ELR (cell line): ENCODE measurements at places on chromosomes 4 and X.
A peak's percentile ranks its signal among the peaks of the same experiment; 100 is the strongest.

DNA sequence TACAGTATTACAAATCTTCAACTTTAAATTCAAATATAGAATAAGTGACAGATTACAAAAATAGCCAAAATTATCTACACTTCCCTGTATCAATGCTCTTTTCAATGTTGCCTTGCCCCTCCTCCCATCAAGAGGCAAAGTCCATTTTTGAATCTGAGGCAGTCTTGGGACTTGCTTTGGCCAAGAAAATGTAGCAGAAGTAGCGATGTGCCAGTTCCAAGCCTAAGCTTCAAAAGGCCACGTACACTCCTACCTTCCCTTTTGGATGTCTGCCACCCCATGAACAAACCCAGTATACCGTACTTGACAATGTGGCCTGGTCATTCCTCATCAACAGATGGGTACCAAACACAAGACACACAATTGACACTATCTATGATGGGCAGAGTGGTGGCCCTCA lies 24.1 kb downstream of the SEC24D start:
- DNase-seq: no peak

- DNase-seq: peak; percentile 60
Observed at GRCh38 chrX:67613366-67613765, 69.5 kb downstream of the AR start.

- DNase-seq: peak; percentile 56
Observed at GRCh38 chrX:44876086-44876485, 3.1 kb downstream of the KDM6A start.

DNA sequence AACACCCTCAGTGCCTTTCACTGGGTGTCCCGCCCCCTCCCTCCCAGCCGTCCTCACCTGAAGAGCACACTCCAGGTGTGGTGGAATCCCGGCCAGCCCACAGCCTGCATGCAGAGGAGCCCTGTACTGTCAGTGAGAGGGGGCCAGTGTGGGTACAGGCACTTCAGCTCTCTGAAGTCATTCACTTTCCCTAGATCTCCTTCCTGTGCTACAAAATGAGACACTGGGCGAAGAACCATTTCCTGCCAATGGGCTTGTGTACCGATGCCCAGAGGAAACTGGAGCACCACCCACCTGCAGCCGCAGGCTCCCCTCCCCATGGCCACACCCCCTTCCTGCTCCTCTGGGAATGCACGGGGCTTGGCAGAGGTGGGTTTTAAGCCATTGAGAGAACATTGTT lies 73.9 kb upstream of the C4orf50 start:
- no peak for DNase-seq

- peak; percentile 61 for DNase-seq
Observed at GRCh38 chr4:3047464-3048286, 26.7 kb downstream of the HTT-AS start.

DNA sequence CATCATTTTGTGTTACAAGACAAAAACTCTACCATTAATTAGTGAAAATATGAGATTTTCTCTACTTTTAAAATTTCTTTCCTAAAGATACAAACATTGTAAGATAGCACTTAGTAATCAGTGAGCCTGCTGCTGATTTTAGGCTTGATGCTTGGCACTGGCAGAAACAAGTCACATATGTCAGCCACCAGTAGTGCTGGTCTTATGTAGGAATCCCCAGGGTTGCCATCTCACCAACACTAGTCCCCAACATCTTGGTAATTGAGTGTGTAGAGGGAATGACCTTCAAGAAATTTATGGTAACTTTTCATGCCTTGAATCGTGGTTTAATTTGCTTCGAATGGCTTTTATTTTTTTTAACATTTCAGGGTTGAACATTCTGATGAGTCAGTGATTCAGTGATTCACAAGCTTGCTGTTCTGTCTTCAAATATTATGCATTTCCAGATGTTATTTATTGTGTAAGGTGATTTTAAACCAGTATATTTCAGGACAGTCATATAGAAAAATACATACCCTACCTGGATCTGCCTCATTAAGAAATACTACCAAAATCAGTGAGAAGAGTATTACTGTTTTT lies 11.9 kb downstream of the EXOC1 start:
- peak; percentile 71 for DNase-seq

GRCh38 chr4:111842336-111842735 lies 302.9 kb upstream of the FAM241A start:
- DNase-seq: no peak

DNA sequence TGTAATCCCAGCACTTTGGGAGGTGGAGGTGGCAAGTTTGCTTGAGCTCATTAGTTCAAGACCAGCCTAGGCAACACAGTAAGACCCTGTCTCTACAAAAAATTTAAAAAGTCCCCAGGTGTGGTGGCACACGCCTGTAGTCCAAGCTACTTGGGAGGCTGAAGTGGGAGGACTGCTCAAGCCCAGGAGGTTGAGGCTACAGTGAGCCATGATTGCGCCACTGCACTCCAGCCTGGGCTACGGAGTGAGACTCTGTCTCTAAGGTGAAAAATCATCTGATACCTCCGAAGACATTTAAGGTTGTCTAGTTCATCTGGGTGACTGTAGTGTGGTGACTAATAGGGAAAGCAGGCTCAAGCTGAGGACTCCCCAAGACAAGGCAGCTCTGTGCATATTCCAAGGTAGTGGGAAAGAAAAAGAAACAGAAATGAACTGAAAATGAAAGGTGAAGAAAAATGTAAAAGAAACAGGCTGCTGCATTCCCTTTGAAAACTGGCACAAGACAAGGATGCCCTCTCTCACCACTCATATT lies 23.3 kb downstream of the FRYL start:
- DNase-seq: peak; percentile 57
